ENCODE measurements at places on chromosomes 13 and 19.

GRCh38 chr13:75656425-75656989 lies 20.4 kb downstream of the LMO7 start:
- DNase-seq = no peak

GRCh38 chr19:13091400-13092157 lies 11.1 kb downstream of the LYL1 start:
- DNase-seq = no peak

DNA sequence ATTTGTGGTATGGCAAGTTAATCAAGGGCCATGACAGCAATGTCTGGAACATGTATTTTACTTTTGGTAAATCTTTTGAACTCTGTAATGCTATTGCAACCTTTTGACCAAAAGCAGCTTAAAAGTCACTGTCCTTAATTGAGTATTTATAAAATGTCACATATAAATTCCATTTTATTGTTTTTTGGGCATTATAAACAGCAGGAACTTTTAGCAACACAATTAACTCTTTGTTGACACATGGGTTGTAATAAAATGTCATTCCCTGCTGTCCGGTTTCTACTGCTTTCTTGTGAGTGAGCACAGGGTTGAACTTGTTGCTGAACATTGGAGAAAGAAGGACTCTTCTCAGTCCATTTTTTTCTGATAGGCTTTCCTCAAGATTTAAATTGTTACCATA lies 1923.1 kb downstream of the PCDH9 start:
- no peak for DNase-seq

GRCh38 chr19:45863840-45864628 lies at the start of gene FOXA3:
TSS of gene FOXA3 (plus strand) at chr19:45864326. CDS start at chr19:45864457, 131 bp downstream.
- DNase-seq = peak; percentile 21

GRCh38 chr19:13597640-13598039 lies 91.4 kb upstream of the CACNA1A start:
- peak; percentile 31 for DNase-seq

DNA sequence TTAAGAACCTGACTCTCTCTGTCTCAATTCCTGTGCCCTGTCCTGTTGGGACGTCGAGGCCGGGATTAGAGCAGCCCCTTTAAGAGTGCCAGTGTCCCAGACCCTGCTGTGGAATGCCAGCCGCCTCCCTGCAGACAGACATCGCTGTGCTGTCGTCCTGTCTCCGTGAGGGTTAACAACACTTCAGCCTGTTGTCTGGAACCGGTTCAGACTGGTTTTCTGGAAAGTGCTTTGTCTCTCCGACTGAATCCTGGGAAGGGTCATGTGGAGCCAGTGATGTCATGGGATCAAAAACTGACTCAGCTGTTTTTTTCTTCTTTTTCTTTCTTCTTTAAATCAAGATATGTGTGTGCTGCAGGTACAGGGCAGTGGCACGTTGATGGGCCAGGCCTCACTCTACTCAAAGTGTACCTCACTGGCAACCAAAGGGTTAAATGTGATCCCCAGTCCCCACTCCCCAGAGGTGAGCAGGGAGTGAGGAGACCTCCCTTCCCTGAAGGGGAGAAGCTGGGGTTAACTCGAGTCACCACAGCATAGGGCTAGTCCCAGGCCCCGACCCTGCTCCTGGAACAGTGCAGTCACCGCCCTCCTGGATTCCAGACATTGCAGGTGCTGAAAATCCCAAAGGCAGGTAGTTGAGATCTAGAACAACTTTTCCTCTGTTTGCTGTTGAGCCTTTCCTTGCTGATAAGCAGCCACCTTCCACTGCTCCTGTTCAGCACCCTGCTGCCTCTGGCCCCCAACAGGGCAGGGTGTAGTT lies 50.8 kb downstream of the TSSK6 start:
- DNase-seq = no peak

GRCh38 chr13:103908911-103909310 lies 842.7 kb upstream of the SLC10A2 start:
- DNase-seq = no peak

- no peak for DNase-seq
Observed at GRCh38 chr19:18141031-18141430, 11.9 kb upstream of the PIK3R2 start.

GRCh38 chr19:53874606-53874990 lies 6.9 kb downstream of the MYADM start:
- DNase-seq = no peak

GRCh38 chr19:33071887-33072286 lies 7.2 kb upstream of the RHPN2 start:
- DNase-seq = no peak

DNA sequence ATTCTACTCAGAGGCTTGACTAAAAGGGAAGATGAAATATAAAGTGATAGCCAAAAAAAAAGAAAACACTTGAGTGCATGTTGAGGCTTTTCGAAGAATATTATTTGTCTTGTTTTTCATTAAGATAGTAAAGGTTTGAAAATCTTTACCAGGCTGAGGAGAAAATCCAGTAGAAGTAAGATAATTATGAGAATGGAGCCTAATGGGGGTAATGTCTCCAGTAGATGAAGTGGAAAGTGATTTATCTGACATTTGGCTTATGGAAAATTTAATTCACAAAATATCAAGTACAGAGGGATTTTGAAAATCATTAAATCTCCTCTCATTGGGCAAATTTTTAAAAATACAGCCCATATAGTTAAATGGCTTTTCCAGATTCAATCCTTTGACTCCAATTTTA lies 274.9 kb downstream of the SPRY2 start:
- no peak for DNase-seq
